ENCODE measurements at places on chromosomes 3 and 15.
A peak's percentile ranks its signal among the peaks of the same experiment; 100 is the strongest.

GRCh38 chr15:79184465-79184892 is 93.9 kb upstream of the RASGRF1 start:
- DNase-seq, result peak; percentile 61

DNA sequence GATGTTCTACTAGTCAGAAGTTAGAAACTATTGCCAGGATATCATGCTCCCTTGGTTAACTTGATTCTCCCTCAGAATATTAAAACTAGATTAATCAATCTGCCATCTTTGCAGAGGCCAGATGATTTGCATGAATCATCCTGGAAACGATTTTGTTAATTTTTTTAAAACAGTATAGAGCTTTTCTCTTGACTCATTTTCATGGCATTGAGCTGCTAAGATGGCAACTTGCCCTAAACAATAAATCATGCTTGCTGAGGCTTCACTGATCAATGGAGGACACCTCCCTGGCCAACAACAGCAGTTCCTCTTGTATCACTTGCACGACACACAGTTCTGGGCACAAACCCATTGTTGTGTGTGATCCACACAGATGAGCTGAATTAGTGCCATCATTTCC is 109.1 kb downstream of the COL6A6 start:
- no peak for DNase-seq

DNA sequence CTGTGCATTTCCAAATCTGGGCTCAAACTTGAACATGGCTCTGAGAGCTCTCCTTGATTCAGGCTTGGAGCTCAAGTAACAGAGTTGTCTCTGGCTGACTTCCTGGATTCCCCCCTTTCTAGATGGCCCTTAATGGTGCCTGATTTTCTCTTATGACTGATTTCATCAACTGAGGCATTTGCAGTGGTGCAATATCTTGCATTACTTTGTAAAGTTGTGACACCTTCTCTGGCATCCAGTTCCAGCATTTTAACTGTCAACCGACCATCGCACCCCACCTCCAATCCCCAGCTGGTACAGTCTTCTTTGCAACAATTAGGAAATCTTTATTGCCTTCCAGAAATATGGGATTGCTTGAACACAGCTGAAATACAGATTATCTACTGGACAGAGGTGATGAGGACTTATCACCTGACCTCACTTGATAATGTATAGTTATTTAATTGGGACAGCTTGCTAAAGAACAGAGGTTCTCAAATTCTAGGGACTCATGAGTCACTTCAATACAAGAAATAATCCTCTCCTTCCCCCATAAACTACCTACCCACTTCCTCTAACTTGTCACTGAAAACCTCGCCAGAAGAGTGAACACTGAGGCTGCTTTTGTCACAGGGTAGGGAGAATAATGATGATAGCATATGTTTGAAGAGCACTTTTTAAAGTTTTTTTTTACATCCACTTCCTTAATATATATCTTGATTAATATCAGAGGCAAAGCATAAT is 41.8 kb downstream of the FILIP1L start:
- no peak for DNase-seq

DNA sequence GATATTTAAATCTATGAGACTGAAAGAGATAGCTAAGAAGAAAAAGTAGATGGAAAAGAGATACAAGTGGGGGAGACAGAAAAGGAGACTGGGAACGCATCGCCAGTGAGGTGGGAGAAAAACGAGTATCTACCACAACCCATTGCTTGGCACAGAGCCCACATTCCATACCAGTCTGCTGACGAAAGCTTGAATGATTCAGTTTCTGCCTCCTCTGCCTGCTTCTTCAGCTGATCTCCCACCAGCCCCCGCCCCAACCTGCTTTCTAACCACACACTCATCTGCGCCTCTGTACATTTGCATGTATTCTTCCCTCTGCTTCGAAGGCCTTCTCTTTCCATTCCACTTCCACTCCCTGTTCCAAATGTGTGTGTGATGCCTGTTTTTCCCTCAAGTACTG is 188.1 kb downstream of the USP13 start:
- DNase-seq, result no peak

- no peak for DNase-seq
Measured at GRCh38 chr3:26012241-26012745, 222.4 kb downstream of the OXSM start.

- peak; percentile 78 for DNase-seq
Measured at GRCh38 chr3:79018671-79019136, 749.1 kb downstream of the ROBO1 start.

Data from C1 segment of cervical spinal cord (tissue), 14 donors.